T follicular helper cell (primary cell): ENCODE measurements at places on chromosomes 3 and 15.

DNA sequence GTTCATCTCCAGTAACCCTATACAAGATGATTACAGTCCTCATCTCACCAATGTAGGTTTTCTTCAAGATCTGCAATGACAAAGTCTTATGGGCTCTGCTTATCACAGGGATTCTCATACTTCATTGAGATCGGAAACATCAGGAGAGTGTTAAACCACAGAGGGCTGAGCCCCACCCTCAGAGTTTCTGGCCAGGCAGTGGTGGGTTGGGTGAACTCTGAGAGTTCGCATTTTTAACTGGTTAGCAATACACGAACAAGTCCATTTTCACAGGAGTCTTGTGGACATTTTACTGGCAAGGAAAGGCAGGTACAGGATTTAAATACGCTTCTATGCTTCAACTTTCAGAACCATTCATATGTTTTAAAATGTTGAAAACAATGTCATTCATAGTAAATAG is 366.7 kb upstream of the ROBO2 start:
- no peak for DNase-seq

- no peak for DNase-seq
These were observed 12.3 kb downstream of the CPNE9 start for GRCh38 chr3:9715764-9716437.

- DNase-seq: no peak
These were observed 299.8 kb upstream of the THBS1 start for GRCh38 chr15:39281094-39281493.

DNA sequence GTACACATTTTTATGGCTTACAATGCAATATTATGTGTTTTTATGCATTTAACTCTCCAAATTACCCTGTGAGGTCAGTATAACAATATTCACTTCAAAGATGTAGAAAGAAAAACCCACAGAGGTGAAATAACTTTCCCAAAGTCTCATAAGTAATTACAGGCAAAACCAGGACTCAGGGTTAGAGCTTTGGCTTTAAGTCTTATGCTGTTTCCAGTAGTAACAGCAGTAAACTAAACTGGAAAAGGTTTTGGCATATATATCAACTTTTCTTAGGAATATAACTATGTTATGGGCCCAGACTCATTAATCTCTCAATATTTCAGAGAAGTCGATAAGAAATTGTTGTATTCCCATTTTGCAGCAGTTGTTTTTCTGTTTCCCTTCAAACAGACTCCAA is 206.3 kb upstream of the KCNMB2 start:
- DNase-seq: no peak

DNA sequence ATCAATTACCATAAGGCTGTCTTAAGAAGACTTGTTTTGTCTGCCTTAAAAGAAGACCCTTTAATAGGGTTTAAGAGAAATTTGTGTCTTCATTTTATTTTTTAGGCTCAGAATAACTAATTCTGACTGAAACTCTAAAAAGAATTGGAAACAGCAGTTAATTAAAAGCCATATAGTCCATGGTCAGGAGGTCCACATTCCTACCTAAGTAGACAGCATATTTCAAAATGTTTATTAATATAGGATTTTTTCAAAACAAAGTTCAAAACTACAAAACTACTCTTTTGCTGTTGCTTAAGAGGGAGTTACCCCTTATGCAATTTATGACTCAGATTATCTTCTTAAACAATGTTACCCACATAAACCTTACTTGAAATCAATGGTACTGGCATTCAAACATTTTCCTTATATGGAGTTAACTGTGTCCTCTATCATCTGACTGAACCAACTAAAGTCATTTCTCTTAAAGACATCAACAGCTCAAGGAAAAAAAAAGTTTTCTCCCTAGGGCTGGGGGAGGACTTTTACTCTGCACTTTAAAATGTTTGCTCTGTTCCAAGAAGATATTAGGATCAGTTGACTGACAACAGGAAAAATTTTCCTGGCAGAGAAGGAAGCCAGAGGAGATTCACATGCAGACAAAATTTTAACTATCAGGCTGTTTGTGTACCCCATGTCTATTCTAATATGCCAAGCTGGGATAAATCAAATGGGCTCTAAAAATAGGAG is 56.8 kb upstream of the NANOGP8 start:
- no peak for DNase-seq

DNA sequence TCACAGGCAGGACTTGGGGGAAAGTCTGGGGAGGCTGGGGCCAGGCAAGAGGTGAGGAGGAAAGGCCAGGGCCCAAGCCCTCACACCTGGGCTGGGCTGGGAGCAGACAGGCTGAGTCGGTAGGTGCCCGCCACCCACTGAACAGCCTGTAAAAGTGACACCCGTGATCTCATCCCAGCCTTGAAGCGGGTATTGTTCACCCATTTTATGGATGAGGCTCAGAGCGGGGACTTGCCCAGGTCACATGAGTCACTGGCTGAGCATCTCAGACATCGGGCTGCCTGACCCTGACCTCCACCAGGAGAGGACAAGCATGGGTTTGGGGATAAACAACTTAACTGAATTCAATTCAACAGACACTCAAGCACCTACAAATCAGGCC is 52.0 kb upstream of the CTSH start:
- DNase-seq: no peak

GRCh38 chr3:43966530-43966929 is 275.2 kb upstream of the TOPAZ1 start:
- DNase-seq: no peak

GRCh38 chr15:39075311-39075710 is 505.6 kb upstream of the THBS1 start:
- no peak for DNase-seq

DNA sequence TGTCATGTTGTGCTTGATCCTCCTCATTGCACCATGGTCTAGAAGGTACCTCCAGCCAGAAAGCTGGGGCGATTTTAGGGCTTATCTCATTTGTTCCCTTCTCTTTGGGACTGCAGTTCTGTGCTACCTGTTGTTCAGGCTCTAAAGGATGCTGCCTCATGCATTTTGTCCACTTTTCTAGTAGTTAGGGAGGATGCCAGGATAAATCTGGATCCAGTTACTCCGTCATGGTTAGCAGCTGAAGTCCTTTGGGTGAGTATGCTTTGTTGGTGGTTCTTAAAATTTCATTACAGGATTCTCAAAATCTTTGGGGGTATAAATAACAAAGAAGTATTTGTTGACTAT is 8.9 kb downstream of the AKAP13 start:
- DNase-seq: no peak

GRCh38 chr3:12869035-12869621 is 27.8 kb upstream of the RPL32 start:
- DNase-seq: no peak

DNA sequence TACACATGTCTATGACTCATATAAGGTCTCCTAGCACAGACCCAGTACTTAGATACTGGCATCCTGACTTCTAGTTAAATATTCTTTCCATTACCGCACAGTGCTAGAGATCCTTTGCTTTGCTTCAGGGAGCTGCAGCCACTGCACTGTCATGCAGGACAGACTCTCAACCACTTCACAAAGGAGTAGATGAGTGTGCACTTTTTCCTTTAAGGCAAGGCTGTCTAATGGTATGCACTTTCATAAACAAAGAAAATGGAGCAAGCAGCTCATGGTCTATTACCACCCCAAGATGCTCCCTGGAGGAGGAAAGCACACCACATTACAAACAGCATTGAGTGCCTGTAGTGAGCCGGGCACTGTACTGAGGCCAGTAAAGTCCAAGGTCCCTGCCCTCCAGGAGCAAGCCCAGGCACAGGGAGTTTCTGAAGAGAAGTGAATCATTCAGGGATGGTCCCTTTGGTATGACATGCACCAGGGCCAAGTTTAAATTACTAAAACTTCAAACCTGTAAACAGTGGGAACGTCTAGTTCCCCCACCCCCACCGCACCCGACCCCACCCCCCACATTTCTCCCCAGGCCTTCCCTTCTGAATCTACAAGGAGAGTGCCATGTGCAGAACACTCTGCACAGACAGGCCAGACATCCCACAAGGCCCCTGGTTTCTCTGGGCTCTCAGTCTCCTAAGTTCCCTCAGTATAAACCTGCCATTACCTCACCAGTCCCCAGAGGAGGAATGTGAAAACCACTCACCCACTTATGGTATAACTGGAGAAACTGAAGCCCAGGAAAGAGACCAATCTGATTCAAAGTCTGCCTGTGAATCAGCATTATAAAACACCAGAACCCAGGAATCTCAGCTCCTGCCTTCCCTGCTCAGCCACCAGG is 107.8 kb upstream of the BCL6 start:
- DNase-seq: no peak

GRCh38 chr15:61816856-61817255 is 243.4 kb downstream of the VPS13C start:
- DNase-seq: no peak

DNA sequence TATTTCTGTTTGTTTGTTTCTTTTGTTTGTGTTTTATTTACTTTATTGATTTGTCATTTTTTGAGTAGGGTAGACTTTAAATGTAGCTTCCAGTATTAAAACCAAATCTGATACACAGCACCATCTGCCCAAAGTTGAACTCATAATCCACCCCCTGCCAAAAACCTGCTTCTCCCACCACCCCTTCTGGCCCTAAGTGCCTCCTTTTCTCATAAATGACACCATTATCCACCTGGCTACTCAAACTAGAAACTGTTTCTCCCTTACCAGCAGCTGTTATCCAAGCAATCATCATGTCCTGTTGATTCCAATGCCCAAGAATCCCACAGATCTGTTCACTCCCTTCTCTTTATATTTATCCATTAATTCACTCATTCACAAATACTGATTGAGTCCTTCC is 21.8 kb upstream of the PTX3 start:
- no peak for DNase-seq

- DNase-seq: no peak
These were observed 22.5 kb downstream of the CHST14 start for GRCh38 chr15:40493089-40493840.

- DNase-seq: no peak
These were observed 60.6 kb upstream of the ADAMTS9 start for GRCh38 chr3:64748244-64748904.

DNA sequence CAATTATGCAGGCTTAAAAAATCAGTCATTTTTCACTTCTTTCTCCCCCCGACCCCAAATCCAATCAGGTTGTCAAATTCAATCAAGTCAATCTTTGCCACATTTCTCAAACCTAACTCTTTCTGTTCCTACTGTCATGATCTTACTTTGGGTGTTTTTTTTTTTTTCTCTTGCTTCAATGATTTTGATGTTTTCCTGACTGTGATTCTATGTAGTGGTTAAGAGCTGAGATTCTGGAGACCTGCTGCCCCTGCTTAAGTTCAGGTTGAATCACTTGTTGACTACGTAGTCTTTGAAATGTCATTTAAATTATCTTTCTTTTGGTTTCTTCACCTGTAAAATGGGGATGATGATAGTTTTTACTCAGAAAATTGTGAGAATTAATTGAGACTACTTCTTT is 117.5 kb downstream of the TPRG1 start:
- DNase-seq: no peak

DNA sequence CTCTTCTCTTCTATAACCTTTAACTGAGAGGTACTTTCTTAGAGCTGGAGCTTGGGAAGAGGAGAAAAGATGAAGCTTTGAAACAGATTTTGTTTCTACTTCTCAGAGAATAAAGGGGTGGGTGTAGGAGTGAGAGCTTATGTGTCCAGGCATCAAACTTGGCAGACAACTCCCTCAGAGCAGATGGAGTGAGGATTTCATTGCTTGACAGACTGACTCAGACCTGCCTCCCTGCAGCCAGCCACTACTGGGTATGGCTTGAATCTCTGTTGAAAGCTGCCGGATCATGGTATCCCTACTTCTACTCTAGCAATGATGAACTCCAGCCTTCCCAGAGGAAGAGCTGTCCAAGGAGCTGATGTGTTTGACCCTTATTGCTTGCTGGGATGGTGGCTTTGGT is 36.7 kb downstream of the SYN2 start:
- no peak for DNase-seq

DNA sequence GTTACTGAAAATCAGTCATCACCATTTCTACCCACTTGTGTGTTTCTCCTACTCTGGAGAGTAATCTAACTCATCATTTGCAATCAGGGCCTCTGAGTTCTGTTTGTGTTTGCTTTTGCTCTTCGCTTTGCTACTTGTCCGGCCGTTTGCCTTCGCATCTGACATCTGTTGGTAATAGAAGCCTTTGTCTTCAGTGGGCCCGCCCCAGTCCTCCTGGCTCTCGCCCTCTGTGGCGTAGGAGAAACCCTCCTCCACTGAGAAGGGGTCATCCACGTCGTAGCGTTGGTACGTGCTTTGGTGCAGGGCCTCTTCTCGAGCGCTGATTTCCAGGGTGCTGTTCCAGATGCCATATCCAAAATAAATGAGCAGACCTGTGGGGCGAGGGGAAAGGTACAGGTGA is 48.3 kb downstream of the CLDN11 start:
- DNase-seq: no peak

- no peak for DNase-seq
These were observed 10.6 kb downstream of the EIF4E3 start for GRCh38 chr3:71714595-71714994.

- DNase-seq: no peak
These were observed 33.2 kb downstream of the TRIM69 start for GRCh38 chr15:44769521-44769920.

DNA sequence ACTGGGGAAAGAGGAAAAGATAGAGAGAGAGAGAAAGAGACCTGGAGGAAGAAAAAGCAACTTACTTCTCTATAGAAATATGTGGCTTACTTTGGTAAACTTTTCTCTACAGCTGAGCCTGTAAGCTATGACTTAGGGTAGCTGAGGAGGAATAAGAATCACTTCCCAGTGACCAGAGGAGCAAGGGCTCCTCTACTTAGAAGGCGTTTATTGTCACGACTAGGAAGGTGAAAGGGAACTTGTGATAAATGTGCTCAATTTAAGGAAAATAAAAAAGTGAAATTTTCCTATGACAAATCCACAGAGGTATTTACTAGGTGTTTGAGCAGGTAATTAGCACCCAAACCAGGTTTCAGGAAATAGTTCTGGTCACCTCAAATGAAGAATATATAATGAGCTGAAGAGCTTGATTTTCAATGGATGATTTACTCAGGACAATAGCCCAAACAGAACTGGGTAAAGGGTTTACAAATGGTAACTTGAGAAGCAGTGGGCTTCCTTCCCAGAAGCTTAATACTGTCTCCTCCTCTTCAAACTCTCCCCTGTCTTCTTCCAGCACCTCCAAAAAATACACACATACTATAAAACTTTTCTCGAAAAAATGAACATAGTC is 46.1 kb downstream of the SOX2 start:
- DNase-seq: no peak

- DNase-seq: no peak
These were observed 3.3 kb upstream of the ADPGK start for GRCh38 chr15:72786676-72787345.
